Forelimb muscle (tissue), 1 donor: ENCODE measurements at places on chromosomes 6 and 20.

- DNase-seq, result no peak
Measured at GRCh38 chr6:170393807-170394399, 87.3 kb downstream of the FAM120B start.

GRCh38 chr6:70241991-70242420, 60.9 kb downstream of the COL9A1 start:
- no peak for DNase-seq

GRCh38 chr6:25564943-25565342, 87.1 kb upstream of the SCGN start:
- DNase-seq, result no peak

DNA sequence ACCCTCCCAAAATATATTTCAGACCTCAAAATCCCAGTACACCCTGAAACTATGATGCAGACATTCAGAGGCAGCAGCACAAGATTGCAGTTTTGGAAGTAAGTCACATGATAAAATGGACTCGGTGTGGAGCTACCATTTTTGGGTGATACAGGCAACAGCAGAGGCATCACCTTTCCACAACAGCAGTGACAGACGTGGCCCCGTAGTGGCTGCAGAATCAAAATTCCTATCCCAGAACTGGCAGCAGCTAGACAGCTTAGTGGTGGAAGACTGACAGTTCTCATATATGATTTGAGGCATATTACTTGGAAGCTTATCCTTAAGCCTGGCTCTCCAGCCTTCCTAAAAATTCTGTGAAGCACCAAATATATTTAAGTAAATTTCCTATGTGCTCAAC, 19.9 kb downstream of the PLN start:
- DNase-seq, result no peak

DNA sequence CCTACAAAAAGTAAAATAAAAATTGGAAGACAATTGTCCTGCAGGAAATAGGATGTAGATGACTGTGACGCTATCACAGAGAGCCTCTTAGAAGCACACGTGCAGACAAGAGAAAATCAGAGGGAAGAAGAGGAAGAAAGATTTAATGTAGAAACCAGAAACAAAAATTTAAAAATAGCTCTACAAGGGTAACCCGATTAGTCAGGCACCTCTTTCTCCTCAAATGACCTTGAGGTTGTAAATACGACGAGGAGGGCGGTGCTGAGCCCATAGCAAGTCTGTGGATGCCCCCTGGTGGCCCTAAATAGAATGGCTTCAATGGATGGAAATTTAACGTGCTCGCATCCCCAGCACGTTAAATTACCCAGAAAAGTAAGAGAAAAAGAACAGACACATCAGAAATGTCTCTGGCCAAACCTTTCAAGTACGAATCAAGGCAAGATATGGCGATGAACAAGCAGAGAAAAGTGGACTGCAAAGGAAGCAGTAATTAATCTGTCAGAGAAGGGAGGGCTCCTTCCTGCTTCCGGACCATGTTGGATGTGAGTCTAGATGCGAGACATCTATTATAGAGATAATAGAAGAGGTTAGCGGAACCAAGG, 4.2 kb upstream of the PRPH2 start:
- DNase-seq, result peak; percentile 74

- DNase-seq, result no peak
Measured at GRCh38 chr20:32447136-32448027, 89.3 kb downstream of the ASXL1 start.

GRCh38 chr6:169953686-169954085, 202.3 kb downstream of the ERMARD start:
- no peak for DNase-seq

DNA sequence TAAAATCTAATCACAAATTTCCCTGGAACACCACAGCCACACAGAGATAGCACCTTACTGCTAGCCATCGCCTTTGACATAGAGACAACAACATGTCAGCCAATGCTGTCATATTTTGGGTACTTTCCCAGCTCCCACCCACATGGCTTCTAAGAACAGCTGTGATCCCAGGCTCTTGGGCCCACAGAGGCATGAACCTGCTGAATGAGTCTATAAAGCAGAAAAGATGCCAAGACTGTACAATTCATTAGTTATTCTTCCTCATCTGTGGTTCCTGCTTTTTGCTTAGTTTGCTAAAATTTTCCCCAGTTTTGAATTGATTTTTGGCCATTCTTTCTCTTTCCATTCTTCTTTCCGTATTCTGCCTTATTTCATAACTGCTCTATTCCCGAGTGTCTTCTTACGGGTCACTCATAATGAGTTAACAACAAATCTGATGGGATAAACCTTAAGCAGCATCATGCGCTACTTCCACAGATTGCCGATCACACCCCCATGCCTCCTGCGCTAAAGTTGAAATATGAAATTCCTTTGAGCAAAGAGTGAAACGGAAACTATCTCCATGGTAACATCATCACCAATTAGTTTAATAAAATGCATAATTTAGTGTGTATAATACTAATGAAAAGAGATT, 327.3 kb upstream of the HSF2 start:
- peak; percentile 89 for DNase-seq

DNA sequence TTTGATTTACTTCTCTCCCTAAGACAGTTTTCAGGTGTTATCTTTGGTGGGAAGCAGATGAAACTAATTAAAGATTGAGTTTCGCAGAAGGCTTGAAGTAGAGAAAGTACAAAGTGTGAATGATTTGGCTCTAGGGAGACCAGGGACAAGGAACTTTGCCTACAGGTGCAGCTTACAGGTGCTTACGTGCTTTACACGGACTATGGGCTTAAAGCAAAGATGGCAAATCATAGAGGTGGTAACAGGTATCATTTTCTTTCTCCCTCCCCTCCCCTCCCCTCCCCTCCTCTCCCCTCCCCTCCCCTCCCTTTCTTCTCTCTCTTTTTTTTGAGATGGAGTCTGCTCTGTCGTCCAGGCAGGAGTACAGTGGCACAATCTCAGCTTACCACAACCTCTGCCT, 136.3 kb downstream of the SLC35B3 start:
- no peak for DNase-seq

DNA sequence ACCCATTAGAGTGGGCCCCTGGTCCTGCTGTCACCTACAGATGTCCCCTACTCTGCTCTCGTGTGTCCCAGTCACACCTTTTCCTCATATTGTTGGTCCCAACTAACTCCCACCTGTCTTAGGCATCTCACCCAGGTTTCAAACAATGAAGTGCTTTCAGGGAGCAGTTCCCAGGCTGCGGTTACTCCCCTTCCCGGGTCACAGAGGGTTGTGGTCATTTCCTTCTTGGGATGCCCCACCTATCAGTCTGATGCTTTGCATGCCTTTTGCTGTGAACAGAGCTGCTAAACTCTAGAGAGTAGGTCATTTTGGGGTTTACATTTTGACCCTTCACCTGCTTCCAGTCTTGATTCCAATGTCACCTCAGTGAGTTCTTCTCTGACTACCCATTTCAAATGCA, 181.6 kb downstream of the CDC5L start:
- no peak for DNase-seq

GRCh38 chr6:152952866-152953509, 29.9 kb downstream of the FBXO5 start:
- DNase-seq, result no peak

GRCh38 chr6:151959086-151959485, 151.6 kb downstream of the ESR1 start:
- no peak for DNase-seq

DNA sequence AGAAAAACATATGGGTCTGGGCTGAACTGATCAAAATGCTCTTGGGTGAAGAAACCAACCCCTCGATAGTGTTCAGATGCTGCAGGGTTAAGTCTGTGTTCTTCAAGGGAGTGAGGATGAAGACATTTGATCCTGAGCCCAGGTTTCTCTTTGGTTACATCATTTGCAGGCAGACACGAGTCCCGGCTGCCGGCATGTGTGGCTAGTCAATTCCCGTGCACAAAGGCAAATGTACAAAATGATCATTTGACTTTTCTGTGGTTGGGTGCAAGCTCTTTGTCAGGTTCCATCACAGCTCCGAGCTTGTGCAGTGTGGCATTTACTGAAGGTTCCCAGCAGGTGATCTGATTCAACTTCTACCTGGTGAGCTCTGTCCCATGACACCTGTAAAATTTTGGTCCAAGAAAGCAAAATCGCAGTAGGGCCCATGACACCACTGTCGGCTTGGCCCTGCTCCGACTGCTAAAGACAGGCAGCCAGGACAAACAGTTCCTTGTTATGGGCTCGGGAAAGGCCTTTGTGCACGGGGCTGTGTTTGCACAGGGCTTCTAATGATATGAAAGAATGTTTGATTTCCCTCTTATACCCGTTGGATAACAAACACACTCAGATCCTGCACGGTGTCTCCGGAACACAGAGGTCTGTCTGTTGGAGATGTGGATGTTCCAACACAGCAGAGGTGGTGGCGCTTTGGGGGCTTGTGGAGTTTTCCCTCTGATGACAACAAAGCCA, 46.9 kb downstream of the GJA10 start:
- no peak for DNase-seq

DNA sequence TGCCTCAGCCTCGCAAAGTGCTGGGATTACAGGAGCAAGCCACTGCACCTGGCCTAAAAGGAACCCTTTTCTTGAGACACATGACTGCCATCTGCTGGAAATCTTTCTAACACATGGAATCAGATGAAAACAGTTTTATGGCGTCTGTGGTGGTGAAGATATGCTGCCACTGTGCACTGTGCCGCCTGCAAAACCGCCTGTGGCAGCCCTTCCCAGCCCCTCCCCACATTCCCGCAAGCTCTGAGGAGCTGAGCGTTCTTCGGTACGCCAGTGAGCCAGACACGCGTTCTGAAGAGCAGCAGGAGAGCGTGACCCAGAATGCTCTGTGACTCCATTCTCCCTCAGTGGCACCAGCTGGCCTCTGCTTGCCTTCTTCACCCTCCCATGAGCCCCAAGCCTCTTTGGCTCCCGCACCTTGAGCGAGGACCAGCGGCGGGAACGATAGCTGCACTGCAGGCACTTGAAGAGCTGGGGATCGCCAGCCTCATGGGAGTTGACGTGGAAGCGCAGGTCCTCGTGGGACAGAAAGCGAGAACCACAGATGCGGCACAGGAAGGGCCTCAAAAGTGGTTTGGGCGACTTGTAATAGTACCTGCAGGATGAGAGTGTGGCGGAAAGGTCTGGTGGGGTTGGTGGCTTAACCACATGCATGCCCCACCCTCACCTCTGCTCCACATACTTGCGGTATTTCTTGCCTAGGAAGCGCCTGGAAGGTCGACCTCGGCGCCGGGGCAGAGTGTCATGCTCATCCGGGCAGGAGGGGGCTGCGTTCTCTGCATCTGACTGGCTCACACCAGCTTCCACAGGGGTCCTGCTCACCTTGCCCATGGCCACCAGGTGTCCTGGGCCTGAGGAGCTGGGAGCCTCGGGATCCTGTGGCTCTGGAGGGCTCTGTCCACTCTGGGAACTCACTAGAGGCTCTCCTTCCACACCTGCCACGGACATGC, 8.7 kb downstream of the ZNF335 start:
- no peak for DNase-seq

DNA sequence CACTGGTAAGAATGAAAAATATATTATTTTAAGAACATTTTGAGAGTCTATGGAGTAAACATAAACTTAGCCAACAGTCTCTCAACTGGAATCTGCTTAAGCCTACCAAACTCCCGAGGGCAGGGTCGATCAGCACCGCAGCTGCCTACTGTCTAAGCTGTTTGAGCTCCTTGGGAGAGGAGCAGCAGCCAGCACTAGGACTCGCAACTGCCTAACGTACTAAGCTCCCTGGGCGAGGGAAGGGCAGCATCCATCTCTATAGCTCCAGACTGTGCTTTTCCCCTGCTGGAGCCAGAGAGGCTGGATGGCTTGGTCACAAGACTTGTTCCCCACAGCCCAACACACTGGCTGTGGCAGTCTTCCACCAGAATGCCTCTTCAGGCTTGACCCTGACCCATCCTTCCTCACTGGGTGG, 96.4 kb downstream of the MOXD1 start:
- no peak for DNase-seq

GRCh38 chr20:42604998-42605956, 584.4 kb downstream of the PTPRT start:
- no peak for DNase-seq

- DNase-seq, result no peak
Measured at GRCh38 chr6:99119109-99120031, 171.6 kb upstream of the FBXL4 start.

- no peak for DNase-seq
Measured at GRCh38 chr6:111173946-111174345, 86.6 kb downstream of the SLC16A10 start.

- DNase-seq, result no peak
Measured at GRCh38 chr6:16765235-16765634, 4.0 kb upstream of the ATXN1 start.

DNA sequence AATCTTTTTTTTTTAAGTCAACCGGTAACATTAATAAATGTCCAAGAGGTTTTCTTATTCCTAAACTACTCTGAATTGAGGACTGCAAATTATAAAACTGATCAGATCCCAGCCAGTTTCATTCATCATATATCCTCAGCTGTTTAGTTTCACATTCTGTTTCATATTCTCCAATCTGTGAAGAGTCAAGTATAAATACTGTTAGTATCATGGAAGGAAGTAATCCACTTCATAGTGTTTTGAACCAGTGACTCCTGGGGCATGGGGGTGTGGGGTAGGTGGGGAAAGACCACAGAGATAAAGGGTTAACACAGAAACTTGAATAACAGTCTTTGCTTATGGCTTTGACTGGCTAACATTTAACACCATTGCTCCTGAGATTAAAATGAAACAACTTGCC, 69.9 kb downstream of the FYN start:
- DNase-seq, result no peak

- no peak for DNase-seq
Measured at GRCh38 chr6:32829495-32829894, 9.0 kb downstream of the TAP2 start.

DNA sequence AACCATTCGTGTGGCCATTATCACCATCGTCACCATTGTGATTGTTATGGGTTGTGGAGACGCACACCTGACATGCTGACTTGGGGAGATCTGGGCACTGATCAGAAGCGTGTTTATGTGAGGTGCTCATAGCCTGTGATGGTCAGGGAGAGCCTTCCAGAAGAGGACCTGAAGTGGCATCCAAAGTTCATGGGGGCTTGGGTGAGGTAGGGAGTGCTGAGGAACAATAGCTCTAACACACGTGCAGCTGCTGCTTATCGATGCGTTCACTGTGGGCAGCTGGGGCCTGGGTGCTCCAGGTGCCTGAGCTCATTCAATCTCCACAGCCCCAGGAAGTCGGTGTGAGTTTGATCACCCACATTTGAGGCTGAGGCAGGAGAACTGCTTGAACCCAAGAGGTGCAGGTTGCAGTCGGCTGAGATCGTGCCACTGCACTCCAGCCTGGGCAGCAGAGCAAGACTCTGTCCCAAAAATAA, 227.3 kb downstream of the PREX1 start:
- no peak for DNase-seq

GRCh38 chr6:70298068-70298467, 4.8 kb downstream of the COL9A1 start:
- no peak for DNase-seq

GRCh38 chr20:36604952-36605398, 604 bp upstream of the RAB5IF start:
- DNase-seq, result no peak

- no peak for DNase-seq
Measured at GRCh38 chr20:57409672-57410397, 18.6 kb downstream of the RBM38 start.

GRCh38 chr6:158759966-158760617, 59.1 kb downstream of the EZR start:
- DNase-seq, result no peak

- no peak for DNase-seq
Measured at GRCh38 chr6:108559097-108559883, 1.4 kb upstream of the FOXO3 start.

GRCh38 chr20:43530321-43531090, 23.0 kb downstream of the L3MBTL1 start:
- no peak for DNase-seq
